Activated B cell treated with CpG ODN at 0.5 μM for 24 hours (primary cell): ENCODE measurements at places on chromosomes 6 and 20.

DNA sequence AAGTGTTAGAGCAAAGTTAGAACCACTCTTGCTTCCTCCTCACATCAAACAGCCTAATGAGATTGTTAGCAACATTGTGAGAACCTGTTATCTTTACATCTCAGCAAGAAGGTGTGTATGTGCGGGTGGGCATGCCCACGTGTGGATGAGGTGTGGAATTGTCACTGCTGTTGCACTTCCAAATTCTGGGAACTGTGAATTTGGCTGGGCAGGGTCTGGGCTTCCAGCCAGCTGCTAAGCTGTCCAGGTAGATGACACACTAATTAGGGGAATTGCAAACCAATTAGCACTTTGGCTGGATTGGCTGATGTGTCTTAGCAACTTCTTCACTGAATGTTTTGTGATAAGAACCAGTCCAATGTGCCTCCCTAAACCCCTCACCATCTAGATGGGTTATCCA, 848.2 kb downstream of the DHX35 start:
- DNase-seq, result no peak

- DNase-seq, result no peak
Measured at GRCh38 chr20:34070079-34070439, 42.0 kb downstream of the EIF2S2 start.

DNA sequence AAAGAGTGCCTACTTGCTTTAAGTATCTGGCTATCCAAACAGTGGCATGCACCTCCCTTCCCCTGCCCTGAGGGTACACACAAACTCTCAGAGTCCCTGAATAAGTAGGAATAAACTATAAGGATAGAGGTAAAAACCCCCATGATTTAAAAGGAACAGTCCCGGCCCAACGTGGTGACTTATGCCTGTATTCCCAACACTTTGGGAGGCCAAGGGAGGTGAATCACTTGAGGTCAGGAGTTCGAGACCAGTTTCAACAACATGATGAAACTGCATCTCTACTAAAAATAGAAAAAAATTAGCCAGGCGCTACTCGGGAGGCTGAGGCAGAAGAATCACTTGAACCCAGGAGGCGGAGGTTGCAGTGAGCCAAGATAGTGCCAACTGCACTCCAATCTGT, 22.2 kb downstream of the SAMHD1 start:
- DNase-seq, result no peak

GRCh38 chr6:56958481-56958880, 3.6 kb downstream of the BEND6 start:
- no peak for DNase-seq

DNA sequence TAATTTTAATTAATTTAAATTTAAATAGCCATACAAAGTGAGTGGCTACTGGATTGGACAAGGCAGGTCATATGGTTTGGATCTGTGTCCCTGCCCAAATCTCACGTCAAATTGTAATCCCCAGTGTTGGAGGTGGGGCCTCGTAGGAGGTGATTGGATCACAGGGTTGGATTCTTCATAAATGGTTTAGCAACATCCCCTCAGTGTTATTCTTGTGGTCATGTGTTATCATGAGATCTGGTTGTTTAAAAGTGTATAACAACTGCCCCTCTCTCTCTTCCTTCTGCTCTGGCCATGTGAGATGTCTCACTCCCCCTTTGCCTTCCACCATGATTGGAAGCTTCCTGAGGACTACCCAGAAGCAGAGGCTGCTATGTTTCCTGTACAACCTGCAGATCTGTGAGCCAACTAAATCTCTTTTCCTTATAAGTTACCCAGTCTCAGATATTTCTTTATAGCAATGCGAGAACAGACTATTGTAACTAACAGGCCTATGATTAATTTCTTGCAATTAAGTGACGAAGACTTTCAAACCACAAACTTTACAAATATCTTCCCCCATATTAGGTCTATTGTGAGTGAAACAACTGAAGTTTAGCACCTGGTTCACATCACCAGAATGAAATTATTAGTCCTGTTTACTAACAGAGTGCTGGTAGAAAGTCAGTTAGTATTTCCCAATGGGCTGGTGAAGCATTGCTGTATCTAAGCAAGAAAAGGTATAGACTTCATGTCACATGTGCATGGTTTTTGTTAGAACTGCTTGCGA, 60.0 kb upstream of the TNFAIP3 start:
- DNase-seq, result no peak

DNA sequence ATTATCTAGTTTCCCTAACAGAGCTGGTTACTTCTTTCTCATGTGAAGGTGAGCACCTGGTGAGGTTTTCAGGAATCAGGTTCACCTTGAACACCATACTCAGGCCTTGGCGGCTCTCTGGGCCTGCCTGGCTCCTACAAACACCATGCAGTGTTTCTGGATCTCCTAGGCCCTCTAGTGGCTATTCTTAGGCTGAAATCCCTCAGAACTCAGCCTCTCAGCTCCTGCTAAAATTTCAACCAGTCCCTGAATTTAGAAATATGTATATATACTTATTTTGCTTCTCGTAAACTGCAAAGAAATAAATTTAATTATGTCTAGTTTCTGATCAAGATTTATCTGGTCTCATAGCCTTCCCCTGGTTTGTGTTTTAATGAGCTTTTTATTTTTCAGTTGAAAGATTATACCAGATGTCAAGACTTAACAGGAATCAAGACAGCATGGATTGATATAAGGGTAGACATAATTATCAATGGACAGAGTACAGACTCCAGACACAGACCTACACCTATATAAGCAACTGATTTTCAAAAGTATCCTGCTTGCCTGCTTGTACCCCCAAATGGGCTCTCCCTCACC, 55.9 kb downstream of the ANKEF1 start:
- DNase-seq, result no peak

DNA sequence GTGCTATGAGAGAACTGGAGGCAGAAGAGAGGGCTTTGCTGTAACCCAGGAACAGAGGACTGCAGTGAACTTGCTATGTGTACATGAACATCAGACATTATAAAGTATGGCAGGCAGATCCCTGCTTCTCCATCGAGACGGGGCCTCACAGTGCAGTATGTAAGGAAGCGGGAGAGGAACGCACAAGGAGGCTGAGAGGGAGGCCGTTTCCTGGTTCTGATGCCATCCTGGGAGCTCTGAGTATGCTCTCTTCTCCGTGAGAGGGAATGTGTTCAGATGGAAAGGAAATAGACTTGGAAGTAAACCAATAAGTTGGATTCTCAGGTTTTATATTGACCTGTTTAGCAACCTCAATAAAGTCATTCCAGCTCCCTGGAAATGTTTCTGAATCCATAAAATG, 101.8 kb downstream of the ALDH8A1 start:
- DNase-seq, result no peak

GRCh38 chr6:149473080-149474052, 11.4 kb downstream of the ZC3H12D start:
- DNase-seq, result peak; percentile 44

GRCh38 chr20:33299111-33299603, 16.1 kb downstream of the BPIFB1 start:
- DNase-seq, result peak; percentile 69

- no peak for DNase-seq
Measured at GRCh38 chr20:19827818-19828217, 69.8 kb downstream of the RIN2 start.

DNA sequence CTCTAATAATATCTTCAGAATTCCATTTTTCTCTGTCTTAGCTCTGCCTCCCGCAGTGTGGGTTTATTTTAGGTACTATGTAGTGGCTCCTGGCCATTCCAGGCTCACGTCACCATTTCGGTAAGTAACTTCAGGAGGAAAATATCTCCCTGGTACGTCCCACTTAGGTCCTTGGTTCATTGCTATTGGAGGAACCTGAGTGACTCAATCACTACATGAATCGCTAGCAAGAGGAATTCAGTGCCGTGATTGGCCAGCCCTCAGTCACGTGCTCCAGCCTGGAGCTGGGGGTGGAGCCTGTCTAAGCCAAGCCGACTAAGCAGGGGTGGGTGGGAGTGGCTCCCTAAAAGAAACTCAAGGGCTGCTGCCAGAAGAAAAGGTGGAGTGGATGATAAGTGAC, 67.3 kb upstream of the E2F3 start:
- DNase-seq, result no peak

- DNase-seq, result no peak
Measured at GRCh38 chr6:145380186-145380585, 355.1 kb downstream of the EPM2A start.

DNA sequence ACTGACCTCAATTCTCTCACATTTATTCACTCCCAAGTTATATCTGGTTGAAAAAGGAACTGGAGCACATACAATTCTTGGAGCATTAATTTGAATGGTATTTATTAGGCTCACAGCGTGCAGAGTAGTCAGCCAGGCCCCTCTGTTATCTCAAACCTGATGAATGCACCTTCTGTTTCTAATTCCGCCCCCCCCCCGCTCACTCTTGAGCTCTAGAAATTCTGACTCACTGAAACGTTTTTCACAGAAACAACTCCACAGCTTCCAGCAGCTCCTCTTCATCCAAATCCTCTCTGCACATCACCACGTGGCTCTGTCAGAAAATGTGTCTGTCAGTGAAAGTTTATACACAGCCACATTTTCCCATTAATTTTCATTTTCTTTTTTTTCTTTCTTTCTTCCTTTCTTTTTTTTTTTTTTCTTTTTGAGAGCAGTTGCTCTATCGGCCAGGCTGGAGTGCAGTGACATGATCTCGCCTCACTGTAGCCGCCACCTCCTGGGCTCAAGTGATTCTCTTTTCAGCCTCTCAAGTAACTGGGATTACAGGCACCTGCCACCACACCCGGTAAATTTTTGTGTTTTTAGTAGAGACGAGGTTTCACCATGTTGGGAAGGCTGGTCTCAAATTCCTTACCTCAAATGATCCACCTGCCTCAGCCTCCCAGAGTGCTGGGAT, 109.4 kb downstream of the TBXT start:
- no peak for DNase-seq

- DNase-seq, result no peak
Measured at GRCh38 chr6:74765486-74765885, 440.4 kb downstream of the COL12A1 start.

DNA sequence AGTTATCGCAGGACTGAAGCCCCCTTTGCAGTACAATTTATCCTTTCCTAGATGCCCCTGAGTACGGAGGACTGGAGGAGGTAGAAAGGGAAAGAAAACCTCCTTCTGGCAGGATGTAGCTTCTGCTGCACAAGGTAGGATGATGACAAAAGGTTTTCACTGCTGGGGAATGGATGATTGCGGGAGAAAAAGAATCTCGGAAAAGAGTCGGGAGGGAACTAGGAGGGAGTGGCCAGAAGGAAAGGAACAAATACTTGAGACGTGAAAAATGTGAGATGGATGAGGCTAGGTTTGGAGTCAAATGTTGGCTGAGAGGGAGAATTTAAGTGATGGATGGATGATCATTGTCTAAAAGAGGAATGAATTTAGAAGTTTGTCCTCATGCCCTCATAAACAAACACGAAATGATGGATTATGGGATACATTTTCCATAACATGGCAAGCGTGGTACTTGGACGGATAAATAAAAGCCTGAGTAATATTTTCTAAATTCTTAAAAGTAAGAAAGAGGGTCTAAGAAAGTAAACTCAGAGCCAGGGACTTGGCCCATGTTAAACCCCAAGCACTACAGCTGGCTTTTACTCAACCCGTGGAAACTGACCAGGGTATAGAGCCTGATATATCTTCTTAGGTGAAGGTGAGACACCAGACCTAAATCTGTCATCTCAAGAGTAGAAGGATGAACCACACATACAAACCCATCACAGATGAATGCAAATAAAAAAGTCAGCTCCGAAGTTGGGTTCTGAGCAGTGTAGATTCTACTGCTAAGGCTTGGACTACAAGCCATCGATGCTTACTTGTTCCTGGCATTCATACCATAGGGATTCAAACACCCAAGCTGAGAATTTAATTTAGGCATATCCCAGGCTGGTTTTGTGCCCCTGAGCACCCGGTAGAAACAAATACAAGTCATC, 72.4 kb downstream of the HFE start:
- DNase-seq, result no peak
